Pulmonary artery endothelial cell (primary cell): ENCODE measurements at places on chromosomes 16 and 17.

DNA sequence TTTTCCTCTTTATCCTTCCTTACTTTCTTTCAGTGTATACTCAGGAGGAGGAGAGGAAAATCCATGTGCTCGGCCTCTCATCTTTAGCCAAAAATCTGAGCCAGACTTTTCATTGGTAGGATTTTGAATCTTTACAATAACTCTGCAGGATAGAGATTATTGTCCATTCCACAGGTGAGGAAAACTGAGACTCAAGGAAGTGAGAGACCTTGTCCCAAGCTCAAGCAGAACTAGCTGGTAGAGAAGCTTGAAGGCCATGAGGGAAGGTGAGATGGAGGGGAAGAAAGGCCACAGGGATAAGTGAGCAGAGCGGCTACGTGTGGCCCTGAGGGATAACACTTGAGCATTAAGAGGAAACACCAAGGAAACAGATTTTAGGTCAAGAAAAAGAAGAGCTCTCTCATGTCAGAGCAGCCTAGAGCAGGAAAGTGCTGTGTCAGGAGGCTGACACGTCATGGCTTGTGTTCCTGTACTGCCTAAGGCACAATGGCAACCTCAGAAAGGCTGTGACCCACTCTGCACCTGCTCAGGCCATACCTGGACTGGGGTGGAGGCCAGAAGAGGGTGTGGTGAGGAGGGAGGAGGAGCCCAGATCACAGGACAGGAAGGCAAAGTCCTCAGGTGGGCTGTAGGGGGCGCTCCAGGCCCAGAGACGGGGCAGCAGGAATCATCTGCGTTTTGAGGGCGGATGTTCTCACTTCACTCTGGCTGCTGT is 11.9 kb downstream of the MT4 start:
- peak; percentile 13 for DNase-seq

DNA sequence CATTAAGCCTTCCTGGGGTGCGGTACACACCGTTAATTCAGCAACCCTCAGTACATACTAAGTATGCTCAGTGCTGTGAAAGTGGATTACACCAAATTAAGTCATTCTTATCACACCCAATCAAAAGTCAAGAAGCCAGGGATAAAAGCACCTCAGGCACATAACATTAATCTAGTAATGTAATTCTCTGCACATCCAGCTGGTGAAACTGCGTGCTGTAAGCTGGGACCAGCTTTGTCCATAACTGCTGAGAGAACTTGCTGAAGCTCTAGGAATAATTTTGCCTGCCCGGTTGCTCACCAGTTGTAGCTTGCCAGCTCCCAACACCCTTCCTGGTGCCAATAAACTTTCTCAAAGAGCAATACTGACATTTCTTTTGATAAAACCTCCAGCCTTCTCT is 44.9 kb downstream of the SLC47A1 start:
- no peak for DNase-seq

- DNase-seq: peak; percentile 43
These were observed 16.6 kb downstream of the COPRS start for GRCh38 chr17:31842195-31843069.

GRCh38 chr16:68070249-68070730 is 14.9 kb upstream of the NFATC3 start:
- no peak for DNase-seq
